ENCODE measurements at places on chromosomes 6 and 20.

GRCh38 chr6:87350516-87350915 lies 5.9 kb downstream of the C6orf163 start:
- no peak overlapping the region for H3K27ac ChIP-seq
- DNase-seq: no peak
- H3K27me3 ChIP-seq: no peaks in the 10 kb centered on the region
- H3K36me3 ChIP-seq: no peaks in the 10 kb centered on the region

- DNase-seq: no peak
- H3K4me3 ChIP-seq: no peak overlapping the region
- no peak overlapping the region for H3K27ac ChIP-seq
- no peaks in the 10 kb centered on the region for H3K4me1 ChIP-seq
Measured at GRCh38 chr6:111070105-111071005, 16.9 kb upstream of the SLC16A10 start.

DNA sequence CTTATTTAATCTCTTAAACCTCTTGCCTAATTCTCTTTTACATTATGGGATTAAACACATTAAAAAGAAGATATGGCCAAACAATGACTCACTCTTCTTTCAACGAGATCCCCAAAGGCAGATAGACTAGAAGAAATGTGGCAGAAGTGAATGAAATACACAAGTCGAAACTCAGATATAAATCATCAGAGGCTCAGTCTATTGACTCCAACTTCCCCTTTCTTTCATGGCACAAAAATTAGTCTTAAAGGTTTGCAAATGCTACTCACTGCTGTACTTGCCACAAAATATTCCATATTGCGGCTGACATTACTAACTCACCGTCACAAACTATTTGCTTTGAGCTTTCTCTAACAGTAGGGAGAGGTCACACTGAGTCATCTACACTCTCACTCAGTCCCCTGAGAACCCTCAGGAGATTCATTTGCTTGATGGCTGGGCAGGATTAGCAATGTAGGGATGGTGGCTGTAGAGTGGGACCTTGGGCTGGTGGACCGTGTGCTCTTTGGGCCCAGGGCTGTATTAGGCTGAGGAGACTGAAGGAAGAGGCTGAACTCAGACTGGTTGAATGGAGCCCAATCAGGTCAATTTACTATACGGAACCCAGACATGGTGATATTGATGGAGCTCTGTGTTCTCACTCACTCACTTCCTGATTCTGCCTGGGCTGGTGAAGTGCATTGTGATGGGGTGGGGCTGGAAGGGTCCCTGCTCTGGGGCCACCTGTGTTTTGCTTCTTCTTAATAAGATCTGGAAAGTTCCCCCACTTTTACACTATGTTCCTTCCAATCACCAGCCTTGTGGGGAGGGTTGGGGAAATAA lies 42.8 kb upstream of the UBR2 start:
- H3K4me3 ChIP-seq: no peak overlapping the region
- H3K27me3 ChIP-seq: no peaks in the 10 kb centered on the region
- H3K36me3 ChIP-seq: no peaks in the 10 kb centered on the region
- no peak overlapping the region for H3K27ac ChIP-seq
- DNase-seq: no peak

DNA sequence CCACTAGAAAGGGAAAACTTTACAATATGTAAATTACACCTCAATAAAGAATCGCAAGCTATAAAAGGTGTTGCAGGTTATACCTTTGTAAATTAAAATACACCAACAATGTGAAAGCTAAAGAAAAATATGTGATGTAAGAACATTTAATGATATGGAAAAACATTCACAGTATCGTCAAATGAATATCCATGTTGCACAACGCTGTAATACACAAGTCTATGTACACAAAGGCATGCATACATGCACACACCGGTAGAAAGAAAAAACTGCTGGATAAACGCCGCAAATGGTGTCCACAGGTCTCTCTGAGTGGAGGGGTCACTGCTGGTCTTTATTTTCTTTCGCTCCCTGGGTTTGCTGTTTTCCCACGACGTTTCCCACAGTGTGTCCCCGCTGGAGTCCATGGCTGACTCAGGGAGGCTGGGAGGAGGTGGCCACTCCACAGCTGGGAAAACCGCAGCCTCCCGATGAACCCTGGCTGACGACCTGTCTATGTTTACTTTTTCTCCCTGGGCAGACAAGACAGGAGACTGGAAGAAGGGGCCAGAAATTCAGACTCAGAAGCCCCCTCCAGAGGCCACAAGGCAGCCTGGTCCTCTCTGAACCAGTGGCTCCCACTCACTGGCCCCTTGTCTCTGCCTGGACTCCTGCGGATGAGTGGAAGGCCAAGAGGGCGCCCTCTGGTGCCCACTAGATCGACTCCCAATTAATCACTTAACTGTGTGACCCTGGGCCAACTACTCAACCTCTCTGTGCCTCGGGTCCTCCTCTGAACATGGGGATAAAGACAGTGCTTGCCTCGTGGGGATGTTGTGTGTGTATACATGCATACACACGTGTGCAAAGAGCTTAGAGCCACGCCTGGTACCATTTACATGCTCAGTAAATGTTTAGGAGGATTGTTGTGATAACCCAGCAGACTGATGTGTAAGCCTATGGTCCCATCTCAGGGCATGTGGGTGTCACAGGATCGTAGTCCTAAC lies 12.8 kb upstream of the BPI start:
- H3K4me1 ChIP-seq: no peaks in the 10 kb centered on the region
- DNase-seq: no peak
- no peak overlapping the region for H3K4me3 ChIP-seq
- H3K27me3 ChIP-seq: no peaks in the 10 kb centered on the region
- no peak overlapping the region for H3K27ac ChIP-seq

- no peaks in the 10 kb centered on the region for H3K4me1 ChIP-seq
- no peak for DNase-seq
- H3K4me3 ChIP-seq: no peak overlapping the region
- no peak overlapping the region for H3K27ac ChIP-seq
- peaks cover 7% of the 10 kb centered on the region for H3K27me3 ChIP-seq
Measured at GRCh38 chr20:56828402-56828801, 199.3 kb downstream of the TFAP2C start.

DNA sequence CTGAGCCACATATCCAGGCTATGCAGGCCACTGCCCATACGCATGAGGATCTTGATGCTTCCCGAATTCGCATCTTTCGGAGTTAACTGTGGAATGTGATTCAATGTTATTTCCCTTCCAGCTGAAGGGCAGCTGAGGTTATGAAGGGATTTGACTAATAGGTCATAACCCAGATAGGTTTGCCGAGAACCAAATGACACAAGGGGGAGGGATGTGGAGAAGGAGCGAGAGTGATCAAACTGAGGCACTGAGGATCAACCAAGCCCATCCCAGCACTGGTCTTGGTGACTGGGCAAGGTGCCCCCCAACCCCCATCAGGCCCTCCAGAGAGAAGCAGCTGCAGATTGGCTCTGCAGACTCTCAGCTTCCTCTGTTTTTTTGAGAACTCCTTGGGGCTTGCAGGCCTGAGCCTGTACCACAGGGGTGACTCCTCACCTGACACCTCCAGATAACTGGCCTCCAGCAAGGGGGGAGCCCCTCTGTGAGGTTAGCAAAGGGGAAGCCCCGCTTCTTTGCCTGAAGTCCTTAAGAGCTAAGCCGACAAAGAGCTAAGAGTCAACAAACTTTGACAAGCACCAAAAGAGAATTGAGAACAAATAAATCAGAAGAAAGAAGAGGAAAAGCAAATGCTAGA lies 185.9 kb downstream of the PDE7B start:
- no peaks in the 10 kb centered on the region for H3K36me3 ChIP-seq
- H3K27me3 ChIP-seq: no peaks in the 10 kb centered on the region
- DNase-seq: no peak
- H3K27ac ChIP-seq: no peak overlapping the region
- no peak overlapping the region for H3K4me3 ChIP-seq

GRCh38 chr6:41917528-41917927 lies 3.4 kb downstream of the MED20 start:
- no peaks in the 10 kb centered on the region for H3K27me3 ChIP-seq
- no peak for DNase-seq
- H3K4me3 ChIP-seq: no peak overlapping the region
- H3K36me3 ChIP-seq: no peaks in the 10 kb centered on the region

DNA sequence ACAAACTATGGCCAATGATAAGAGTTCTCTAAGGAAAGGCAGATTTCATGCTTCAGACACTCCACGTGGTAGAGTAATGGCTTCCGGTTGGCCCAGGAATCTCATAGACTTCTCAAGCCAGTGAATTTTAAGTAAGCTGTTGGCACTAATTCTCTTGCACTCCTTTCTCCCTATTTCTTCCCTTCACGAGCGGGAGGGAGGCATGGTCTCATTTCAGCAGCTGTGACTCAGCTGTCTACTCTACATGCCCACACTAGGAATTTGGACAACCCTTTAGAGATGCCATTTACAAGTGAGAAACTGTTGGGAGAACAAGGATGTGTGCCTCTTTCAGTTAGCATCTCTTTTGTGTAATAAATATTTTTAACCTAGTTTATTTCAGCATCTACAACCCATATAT lies 107.7 kb downstream of the PTPRK start:
- H3K27ac ChIP-seq: no peak overlapping the region
- no peaks in the 10 kb centered on the region for H3K27me3 ChIP-seq
- no peaks in the 10 kb centered on the region for H3K4me1 ChIP-seq
- DNase-seq: no peak

DNA sequence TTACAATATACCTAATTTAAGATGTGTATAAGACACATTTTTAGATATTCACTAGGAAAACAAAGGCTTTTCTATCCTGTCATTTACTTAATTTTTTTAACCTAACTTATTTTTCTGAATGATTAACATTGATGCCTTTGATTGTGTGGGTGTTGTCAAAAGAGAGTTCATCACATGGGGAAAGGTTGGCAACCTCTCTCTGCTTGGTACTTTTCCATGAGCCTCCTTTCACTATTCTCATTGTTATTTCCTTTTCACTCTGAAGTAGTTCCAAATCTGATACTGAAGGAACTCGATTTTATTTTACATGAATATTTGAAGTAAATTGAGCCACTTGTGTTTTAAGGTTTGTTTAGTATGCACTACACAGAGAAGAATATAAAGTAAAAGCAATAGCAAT lies 35.9 kb downstream of the TPD52L1 start:
- no peak for DNase-seq
- no peaks in the 10 kb centered on the region for H3K4me1 ChIP-seq
- H3K4me3 ChIP-seq: no peak overlapping the region
- no peak overlapping the region for H3K27ac ChIP-seq

GRCh38 chr20:39939241-39939865 lies 749.7 kb downstream of the MAFB start:
- H3K27ac ChIP-seq: no peak overlapping the region
- H3K4me1 ChIP-seq: no peaks in the 10 kb centered on the region
- H3K4me3 ChIP-seq: no peak overlapping the region
- no peak for DNase-seq

- H3K4me1 ChIP-seq: peaks cover 15% of the 10 kb centered on the region
- H3K27me3 ChIP-seq: no peaks in the 10 kb centered on the region
- no peak for DNase-seq
- H3K36me3 ChIP-seq: no peaks in the 10 kb centered on the region
Measured at GRCh38 chr6:26155061-26155930, 68.1 kb downstream of the HFE start.

GRCh38 chr20:23583526-23583925 lies 15.2 kb upstream of the CST9L start:
- H3K4me1 ChIP-seq: peaks cover 2% of the 10 kb centered on the region
- no peaks in the 10 kb centered on the region for H3K27me3 ChIP-seq
- H3K4me3 ChIP-seq: no peak overlapping the region
- no peaks in the 10 kb centered on the region for H3K36me3 ChIP-seq

DNA sequence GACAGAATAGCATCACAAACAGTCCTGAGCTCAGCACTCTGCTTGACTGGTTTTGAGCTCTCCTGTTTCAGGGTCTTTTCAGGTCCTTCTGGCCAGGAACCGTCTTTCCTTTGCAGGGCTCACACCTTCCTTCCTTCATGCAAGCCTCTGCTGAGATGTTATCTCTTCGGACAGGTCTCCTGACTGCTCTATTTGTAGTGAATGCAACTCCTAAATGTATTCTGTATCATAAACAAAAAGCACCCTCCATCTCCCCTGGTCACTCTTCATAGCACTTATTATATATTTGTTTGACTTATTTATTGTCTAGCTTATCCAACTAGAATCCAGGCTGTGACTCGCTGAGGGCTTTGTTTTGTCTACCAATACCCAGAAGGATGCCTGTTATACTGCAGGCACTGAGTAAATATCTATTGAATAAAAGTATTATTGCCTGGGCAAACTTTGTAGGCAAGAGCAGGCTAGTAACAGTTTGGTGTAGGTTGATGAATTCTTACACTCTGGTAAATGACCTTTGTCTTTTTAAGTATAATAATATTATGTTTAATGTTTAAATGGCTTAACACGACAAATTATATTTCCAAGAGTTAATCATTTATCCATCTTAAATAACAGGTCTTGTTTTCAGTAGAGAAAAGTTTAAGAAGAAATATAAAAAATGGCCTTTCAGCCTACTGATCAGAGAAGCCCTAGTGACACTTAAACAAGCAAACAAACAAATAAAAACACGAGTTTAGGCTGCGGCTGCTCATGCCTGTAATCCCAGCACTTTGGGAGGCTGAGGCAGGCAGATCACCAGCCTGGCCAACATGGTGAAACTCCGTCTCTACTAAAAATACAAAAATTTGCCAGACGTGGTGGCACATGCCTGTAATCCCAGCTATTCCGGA lies 199.7 kb downstream of the BCAS1 start:
- H3K4me1 ChIP-seq: peaks cover 65% of the 10 kb centered on the region
- H3K27me3 ChIP-seq: no peaks in the 10 kb centered on the region
- DNase-seq: no peak
- no peak overlapping the region for H3K4me3 ChIP-seq
- no peaks in the 10 kb centered on the region for H3K36me3 ChIP-seq
- H3K27ac ChIP-seq: peak overlapping the region; percentile 82

DNA sequence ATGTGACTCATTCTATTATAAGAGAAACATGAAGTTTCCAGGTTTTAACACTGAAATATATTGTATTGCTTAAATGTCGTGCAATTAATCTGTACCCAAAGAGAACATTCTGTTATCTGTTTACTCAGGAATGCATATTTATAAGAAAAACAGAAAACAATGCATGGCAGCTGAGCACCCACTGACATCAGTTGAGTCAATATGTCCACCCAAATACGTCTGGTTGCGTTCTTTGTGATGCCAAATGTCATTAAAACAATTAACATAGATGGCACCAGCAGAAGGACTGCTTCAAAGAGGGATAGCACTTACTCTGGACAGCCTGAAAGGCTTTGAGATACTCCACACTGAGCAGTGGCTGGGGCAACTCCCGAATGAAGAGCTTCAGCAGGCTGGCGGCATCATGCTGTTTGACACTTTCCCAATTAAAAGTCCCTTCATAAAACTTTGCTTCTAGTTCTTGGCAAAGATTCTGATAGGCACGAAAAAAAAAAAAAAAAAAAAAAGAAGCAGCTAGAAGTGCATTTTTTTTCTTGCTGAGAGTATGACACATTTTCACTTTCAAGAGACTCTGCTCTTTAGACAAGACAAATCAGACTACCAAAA lies 102.3 kb downstream of the ARHGAP18 start:
- no peaks in the 10 kb centered on the region for H3K4me1 ChIP-seq
- H3K36me3 ChIP-seq: no peaks in the 10 kb centered on the region
- no peak for DNase-seq

DNA sequence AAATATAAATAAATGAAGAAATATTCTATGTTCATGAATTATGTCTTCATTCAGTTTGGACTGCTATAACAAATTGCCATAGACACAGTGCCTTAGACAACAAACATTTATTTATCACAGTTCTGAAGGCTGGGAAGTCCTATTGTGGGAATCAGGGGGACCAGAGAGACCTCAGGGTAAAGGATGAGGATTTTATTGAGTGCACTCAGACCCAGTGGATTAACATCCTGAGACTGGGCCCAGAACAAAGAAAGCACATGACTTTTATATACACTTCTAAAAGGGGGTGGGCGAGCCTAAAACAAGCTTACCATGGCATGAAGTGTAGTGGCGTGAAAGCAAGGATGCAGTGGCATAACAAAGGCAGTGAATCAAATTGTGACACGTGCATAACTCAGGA lies 26.9 kb upstream of the CBLN4 start:
- no peak overlapping the region for H3K27ac ChIP-seq
- H3K36me3 ChIP-seq: no peaks in the 10 kb centered on the region
- H3K4me3 ChIP-seq: no peak overlapping the region
- H3K4me1 ChIP-seq: no peaks in the 10 kb centered on the region
